Daoy (cell line): ENCODE measurements at places on chromosomes 12 and 14.
A peak's percentile ranks its signal among the peaks of the same experiment; 100 is the strongest.

DNA sequence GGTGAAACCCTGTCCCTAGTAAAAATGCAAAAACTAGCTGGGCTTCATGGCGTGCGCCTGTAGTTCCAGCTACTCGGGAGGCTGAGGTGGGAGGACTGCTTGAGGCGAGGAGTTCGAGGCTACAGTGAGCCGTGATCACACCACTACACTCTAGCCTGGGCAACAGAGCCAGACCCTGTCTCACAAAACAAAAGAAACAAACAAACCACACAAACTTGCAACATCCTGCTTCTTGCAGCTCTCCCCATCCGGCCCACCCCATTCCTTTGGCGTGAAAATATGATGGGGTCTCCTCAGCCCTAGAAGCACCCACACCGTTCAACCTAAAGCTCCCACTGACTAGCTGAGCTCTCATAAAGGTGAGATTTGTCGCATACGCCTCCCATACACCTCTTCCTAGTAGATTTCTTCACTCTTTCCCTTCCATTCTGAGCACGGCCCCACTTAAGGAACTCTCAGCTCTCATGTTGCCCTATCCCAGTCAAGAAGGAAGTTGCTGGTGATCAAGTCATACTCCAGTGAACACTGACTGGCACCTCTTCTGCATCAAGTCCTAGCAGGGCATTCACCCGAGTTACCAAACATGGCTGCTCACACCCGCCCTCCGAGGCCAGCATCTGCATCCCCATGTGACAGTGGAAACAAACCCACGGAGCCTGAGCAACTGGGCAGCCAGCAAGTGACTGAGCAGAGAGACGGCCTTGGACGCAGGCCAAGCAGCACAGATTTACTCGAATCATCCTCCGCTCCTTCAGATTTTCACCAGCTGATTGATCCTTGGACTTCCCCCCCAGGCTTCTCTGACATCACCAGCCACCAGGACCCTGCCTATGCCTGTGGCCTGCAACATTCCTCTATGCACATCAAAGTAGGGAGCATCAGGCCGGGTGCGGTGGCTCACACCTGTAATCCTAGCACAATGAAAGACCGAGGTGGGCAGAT, 18.9 kb upstream of the CD27 start:
- DNase-seq = peak; percentile 18

GRCh38 chr12:50302686-50303085, 19.4 kb upstream of the LIMA1 start:
- DNase-seq = no peak

GRCh38 chr14:62428429-62429203, 616.6 kb downstream of the KCNH5 start:
- peak; percentile 3 for DNase-seq

DNA sequence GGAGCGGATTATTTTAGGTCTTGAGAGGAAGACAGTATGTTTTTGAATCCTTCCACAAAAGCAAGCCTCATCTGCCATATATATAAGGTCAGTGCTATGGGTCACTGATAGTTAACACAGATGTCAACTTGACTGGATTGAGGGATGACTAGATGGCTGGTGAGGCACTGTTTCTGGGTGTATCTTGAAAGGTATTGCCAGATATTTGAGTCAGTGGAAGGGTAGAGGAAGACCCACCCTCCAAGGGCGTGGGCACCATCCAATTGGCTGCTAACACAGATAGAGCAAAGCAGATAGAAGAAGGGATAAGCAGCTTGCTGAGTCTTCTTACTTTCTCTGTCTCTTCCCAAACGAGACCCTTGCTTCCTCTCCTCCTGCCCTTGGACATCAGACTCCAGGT, 185.0 kb upstream of the BTG1 start:
- DNase-seq = no peak

GRCh38 chr12:92601176-92601575, 101.6 kb upstream of the PLEKHG7 start:
- DNase-seq = no peak
